ENCODE measurements at places on chromosomes 6 and 20.

DNA sequence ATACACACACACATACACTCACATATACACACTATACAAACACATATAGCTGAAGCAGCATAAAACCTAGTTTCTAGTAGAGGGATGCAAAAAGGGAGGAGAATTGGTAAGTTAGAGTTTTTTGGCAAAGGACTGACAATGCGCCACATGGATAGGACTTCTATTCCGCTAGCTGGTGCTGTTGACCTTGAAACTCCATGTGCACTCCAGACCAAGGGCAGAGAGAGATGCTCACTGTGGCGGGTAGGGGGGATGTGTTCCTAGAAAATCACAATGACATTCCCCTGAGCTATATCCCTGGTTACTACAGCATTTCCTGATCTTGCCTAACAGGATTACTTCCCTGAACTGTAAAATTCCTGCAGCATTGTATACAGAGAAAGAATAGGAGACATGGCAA is 19.2 kb downstream of the MICA start:
- no peak for DNase-seq

- DNase-seq = no peak
Observed at GRCh38 chr6:156189714-156190113, 587.5 kb upstream of the ARID1B start.

DNA sequence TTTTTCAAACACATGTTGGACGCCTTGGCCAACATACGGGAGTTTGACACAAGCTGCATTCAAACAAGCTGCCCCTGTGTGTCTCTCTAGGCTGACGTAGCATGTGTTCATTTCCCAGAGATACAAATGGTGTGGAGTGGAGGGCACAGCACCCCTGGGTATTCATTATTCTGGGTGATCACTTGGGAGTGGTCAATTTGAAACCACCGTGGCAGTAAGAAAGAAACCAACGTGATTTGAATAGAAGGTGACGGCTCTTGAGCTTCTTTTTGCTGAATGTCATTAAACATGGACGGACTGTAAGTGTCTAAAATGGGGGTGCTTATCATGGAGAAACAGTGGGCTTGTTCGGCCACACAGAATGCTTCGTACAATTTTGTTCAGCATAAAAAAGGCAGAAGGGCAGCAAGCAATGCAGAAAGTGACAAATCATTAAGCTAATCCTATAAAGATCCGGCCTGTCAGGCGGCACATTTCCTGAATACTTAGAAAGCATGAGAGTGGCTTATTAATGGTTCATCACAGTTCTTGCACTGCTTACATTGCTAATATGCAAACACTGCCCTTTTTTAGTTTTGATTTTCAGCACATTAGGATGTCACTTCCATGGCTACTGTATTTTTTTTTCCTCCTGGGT is 1261.9 kb upstream of the CITED2 start:
- DNase-seq = no peak

DNA sequence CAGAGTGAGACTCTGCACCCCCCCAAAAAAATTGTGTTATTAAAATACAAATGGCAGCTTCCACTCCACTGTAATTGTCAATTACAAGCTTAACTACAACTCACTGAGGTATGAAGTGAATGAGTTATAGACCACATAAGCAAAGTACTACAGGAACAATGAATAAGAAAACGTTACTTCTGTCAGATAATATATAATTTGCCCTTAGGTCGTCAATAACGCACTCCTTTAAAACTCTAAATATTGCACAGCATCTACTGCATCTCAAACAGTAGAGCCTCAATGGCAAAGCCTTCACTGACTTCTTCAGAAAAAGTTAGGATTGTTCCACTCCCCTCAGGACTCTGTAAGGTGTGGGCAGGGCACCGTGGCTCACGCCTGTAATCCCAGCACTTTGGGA is 2.0 kb upstream of the HBS1L start:
- no peak for DNase-seq

DNA sequence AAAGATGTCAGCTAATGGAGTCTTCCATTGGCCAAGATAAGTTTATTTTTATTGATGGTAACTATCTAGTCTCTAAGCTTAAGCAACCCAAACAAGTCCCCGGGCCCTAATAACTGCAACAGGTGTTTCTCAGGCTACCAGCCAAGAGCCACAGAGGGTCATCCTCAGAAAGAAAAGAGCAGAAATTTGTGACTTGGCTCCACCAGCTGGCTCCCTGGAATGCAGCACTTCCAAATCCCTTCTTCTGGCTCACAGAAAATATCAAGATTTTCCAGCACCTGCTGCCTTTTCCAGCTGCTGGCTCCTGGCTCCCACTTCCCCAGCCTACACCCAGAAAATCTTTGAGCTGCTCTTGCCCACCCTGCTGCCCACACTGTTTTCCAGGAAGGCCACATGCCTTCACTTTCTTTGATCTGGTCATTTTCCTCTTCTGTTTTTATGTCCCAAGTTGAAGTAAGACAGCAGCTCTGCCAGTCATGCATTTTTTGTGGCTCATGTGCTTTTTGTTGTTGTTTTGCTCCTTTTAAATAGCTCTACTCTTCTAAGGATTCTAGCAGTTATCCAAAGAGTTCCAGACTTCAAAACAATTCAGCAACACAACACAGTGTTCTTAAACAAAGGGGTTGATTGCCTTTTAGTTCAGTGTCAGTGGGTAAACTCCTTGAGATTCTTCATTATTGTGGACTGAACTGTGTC is 151.0 kb upstream of the SMLR1 start:
- no peak for DNase-seq

DNA sequence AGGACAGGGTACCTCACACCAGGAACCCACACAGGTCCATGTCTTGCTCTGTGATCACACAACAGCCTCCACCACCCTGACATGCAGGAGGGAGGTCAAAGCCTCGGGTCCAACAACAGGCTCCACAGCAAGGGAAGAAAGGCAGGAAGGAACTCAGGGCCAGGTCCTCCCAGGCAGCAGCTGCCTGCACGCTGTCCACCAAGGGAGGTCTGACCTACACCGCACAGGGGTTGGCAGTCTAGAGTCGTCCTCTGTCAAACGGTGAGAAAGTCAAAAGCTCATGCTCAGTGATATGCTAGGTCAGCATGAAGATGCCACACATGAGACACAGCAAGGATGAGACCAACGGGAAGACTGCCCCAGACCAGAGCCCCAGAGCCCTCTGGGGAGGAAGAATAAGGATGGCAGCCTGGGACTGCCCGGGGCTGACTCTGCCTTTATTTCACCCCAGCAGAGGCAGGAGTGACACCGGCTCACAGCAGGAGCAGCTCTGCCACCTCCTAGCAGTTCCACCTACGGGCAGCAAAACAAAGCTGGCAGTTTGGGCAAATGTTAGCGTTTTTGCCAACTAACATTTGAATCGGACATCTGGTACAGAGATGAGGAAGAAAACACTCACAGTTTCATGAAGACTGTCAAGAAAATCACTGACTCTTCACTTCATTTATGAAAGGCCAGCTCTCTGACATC is 8.5 kb downstream of the GMEB2 start:
- no peak for DNase-seq

DNA sequence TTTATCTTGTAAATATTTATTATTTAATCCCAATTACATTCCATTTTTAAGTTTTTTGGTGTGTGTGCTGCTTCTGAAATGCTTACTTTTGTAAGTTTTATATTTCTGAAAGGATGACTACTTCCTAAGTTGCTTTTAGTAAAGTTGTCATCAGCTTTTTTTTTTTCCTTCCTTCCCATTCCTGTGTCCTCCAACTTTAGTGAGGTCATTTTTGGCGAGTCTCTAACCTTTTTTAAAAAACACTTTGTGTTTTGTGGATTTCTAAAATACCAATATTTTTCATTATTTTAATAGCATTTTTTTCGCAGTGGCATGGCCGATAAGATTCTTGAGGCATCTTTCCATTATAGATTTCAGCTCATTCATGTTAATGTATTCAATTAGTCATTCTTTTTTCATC is 30.9 kb downstream of the FIG4 start:
- DNase-seq = no peak

DNA sequence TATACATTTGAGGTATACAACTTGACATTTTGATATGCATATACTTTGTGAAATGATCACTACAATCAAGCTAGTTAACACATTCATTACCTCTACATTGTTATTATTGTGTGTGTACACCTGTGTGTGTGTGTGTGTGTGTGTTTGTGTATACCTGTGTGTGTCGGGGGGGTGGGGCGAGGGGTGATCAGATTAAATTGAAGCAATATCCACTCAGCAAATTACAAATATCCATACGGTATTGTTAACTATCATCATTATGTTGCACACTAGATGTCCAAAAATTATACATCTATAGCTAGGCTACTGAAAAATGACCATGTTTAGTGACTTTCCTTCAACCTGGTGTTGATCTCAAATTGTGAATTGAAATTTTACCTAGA is 1.8 kb downstream of the RHAG start:
- no peak for DNase-seq

- DNase-seq = no peak
Observed at GRCh38 chr6:122677406-122677805, 67.2 kb downstream of the PKIB start.

GRCh38 chr20:52039790-52040189 is 151.8 kb downstream of the ZFP64 start:
- no peak for DNase-seq

DNA sequence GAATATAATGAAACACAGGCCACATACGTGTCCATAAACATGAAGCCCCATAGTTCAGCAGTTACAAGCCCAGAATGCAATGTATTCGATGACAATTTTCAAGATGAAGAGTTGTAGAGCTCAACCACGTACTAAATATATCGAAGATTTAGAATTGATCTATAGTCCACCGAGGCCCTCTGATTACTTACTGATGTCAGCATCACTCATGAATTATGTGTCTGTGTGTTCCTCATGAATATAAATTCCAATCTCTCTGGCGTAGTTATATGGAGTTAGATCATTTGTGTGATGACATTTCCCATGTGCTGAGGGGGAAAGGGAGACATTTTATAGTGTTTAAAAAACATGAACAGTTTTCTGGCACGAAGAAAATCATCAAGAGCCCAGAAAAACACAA is 97.5 kb downstream of the PFDN4 start:
- DNase-seq = no peak

GRCh38 chr6:26183581-26184366 is 96.5 kb downstream of the HFE start:
- no peak for DNase-seq

DNA sequence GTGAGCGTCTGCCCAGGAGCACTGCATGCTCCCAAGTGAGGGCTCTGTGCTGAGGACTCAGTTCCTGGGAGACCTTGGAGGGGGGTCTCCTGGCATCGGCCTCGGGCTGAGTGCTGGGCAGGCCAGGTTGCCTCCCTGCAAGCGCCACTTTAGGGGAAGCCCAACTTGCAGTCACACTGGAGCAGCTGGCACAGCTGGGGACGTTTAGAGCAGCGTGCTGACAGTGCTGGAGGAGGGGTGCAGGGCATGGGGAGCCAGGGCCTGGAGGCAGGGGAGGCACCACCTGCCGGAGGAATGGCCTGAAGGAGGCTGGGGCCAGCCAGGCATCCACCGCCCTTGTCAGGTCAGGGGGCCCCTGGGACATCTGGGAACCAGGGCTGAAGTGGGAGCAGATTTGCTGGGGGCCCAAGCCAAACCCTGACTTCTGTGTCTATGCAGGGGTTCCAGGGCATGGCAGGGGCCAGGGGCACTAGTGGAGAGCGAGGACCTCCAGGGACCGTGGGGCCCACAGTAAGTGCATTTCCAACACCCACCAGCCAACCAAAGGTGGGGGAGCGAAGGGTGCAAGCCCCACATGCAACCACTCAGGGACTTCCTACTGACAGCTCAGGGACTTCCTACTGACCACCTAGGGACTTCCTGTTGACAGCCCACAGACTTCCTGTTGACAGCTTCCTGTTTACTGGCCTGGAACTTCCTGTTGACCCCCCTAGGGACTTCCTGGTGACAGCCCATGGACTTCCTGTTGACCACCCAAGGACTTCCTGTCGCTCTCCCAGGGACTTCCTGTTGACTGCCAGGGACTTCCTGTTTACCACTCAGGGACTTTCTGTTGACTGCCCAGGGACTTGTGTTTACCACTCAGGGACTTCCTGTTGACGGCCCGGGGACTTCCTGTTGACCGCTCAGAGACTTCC is 33.6 kb downstream of the COL20A1 start:
- DNase-seq = no peak

DNA sequence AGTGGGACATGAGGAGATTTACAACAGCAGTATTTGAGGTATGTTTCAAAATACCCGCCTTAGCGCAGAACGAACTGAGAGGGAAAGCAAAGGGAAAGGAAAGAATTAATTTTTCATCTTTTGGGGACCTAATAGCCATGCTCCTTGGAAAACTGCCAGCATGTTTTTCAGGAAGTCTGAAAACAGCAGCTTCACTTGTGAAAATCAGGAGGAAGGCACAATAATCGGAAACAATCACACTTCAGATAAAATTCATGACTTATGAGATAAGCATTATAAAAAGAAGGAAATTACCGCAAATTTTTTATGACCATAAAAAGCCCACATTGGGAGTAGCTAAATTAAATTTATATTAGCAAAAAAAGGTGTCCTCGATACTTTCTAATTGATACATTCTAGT is 541.1 kb downstream of the HAO1 start:
- DNase-seq = no peak

- no peak for DNase-seq
Observed at GRCh38 chr20:363319-364078, 16.6 kb downstream of the NRSN2 start.

GRCh38 chr20:41034239-41034638 is 5.6 kb downstream of the TOP1 start:
- no peak for DNase-seq

DNA sequence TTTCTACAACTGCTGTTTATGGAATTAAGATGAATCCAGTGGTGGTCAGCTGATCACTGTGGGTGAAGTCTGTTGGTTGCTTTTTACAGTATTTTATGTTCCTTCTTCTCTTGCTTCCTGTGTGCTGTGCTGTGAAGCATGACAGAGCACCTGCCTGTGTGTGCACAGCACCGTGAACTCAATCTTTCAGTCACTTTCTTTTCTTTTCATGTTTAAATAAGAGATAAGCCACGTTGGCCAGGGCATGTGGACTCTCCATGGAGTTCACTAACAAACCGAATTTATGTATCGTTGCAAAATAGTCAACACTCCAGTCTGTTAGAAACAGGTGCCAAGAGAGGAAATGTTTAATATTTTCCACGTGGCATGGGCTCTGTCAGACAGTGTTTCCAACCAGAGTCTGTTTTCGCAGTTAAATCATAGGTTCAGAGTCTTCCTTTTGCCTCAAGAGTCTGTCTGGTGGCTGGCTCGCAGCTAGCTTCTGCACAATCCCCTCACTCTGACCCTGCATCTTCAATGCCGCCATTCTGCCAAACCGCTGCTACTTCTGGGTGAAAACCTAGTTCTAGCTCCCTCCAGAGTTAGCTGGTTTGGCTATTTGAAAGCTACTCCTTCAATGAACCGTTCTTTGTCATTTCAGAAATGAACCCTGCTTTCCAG is 73.2 kb downstream of the QRSL1 start:
- no peak for DNase-seq

Data from GOT3 (cell line).